ENCODE measurements at places on chromosomes 6 and 20.
A peak's percentile ranks its signal among the peaks of the same experiment; 100 is the strongest.

DNA sequence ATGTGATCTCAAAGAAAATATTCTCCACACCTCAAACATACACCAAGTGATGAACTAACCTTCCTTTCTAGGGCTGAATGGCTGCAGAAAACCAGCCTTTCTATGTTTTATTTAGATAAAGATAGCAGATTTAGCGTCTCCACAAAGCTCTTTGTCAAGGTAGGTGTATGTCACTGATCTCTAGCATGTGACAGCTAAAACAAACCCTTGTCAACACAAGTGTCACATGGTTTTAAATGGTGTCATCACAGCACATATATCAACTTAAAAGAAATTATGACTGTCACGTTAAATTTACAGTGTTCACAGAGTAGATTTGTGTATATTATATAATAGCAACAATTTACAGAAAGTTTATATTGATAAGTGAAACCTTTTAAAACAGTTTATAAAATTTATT lies 58.3 kb downstream of the TENT5A start:
- DNase-seq, result no peak

DNA sequence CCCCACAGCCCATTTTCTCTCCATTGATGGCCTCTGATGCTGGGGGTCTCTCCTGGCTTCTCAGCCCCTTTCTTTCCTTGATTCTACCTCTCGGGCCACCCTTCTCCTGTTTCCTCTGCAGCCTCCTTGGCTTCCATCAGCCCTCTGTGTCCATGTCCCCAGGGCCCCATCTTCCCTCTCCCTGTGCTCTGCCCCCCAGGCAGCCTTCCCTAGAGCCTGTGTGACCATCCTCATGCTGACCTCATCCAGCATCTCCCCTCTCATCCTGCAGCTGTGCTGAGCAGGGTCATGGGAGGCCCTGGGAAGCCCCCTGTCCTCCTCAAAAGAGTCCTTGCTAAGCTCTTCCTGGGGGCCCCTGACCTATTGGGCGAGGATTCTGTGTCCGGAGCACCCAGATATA lies 73.4 kb upstream of the NNAT start:
- DNase-seq, result no peak

DNA sequence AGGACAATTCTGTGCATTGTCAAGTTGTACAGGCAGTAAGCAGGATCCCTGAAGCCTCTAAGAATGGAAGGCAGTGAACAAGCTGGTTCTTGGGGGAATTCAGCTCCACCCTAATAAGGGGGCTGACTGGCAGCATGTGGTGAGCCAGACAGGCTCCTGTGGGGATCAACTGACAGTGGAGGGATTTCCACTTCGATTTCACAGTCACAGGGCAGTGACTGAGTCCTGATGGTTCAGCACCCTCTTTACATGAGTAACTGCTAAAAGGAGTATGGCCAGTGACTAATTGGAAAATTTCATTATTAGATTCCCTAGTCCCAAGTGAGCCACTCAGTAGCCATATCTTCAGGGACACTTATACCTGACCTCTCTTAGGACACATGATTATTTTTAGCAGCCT lies 78.4 kb downstream of the NDUFAF5 start:
- DNase-seq, result no peak

DNA sequence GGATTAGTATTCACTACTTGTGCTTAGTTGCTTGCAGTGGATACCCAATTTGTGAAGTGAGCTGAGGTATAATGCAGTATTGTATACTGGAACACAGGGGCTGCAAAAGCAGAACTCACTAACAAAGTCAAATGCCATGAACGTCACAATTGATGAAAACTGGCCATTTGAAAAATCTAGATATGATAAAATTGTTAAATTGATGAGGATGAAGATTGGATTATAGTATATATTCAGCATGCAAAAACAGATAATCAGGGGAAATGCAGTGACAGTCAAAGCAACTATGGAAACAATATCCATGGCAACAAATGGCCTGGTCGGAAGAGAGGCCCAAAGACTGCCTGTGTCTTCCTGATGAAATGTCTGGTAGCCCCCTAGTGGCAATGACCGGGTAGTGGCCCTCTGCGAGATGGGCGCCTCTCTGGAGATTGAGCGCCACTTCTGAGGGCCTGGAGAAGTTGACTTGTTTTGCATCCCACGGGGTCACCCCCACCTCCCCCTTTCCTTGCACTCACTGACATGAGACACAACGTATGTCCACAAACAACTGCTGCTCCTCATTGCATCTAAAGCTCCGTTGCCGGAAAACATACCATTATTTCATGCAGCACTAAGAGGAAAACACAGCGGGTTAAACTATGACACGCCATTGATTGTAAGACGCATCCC lies 43.6 kb downstream of the C6orf15 start:
- DNase-seq, result peak; percentile 66

- DNase-seq, result no peak
These were observed 71.2 kb upstream of the EMILIN3 start for GRCh38 chr20:41437836-41438235.

DNA sequence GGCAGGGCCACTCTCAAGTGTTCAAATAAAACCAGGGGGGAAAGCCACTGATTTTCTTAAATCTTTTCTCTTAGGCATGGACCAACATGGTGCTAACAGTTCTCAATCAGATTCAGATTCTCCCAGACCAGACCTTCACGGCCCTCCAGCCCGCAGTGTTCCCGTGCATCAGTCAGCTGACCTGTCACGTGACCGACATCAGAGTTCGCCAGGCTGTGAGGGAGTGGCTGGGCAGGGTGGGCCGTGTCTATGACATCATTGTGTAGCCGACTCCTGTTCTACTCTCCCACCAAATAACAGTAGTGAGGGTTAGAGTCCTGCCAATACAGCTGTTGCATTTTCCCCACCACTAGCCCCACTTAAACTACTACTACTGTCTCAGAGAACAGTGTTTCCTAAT lies 41.5 kb upstream of the SMIM28 start:
- DNase-seq, result no peak

DNA sequence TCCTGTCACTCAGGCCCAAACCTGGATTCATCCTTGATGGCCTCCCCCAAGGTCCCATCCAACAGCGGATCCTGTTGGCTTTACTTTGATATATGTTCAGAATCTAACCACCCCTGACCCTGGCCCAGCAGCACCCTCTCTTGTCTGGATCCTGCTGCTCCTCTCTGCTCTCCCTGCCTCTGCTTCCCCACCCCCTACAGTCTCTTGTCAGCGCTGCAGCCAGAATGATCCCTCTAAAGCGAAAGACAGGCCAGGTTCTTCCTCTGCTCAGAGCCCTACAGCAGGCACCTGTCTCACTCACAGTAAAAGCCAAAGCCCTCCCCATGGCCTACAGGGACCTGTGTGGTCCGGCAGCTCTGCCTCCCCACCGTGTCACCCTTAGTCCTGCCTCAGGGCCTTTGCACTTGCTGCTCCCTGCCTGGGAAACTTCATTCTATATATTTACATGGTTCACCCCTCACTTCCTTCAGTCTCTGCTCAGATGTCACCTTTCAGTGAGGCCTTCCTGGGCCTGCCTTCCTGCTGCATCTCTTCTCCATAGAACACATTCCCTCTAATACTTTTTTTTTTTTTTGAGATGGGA lies 37.4 kb upstream of the KCNB1 start:
- DNase-seq, result no peak

DNA sequence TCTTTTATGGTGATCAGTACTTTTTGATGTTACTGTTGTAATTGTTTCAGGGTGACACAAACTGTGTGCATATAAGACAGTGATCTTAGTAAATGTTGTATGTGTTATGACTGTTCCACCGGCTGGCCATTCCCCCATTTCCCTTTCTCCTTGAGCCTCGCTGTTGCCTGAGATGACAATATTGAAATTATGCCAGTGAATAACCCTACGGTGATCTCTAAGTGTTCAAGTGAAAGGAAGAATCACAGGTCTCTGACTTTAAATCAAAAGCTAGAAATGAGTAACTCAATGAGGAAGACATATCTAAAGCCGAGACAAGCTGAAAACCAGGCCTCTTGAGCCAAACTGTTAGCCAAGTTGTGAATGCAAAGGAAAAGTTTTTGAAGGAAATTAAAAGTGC lies 32.3 kb downstream of the TULP4 start:
- DNase-seq, result no peak

- DNase-seq, result no peak
These were observed 548.2 kb downstream of the KIF16B start for GRCh38 chr20:16025084-16025483.

- no peak for DNase-seq
These were observed 83.5 kb downstream of the TRERF1 start for GRCh38 chr6:42368181-42368580.

- no peak for DNase-seq
These were observed 276.4 kb downstream of the UTRN start for GRCh38 chr6:144561455-144562043.

DNA sequence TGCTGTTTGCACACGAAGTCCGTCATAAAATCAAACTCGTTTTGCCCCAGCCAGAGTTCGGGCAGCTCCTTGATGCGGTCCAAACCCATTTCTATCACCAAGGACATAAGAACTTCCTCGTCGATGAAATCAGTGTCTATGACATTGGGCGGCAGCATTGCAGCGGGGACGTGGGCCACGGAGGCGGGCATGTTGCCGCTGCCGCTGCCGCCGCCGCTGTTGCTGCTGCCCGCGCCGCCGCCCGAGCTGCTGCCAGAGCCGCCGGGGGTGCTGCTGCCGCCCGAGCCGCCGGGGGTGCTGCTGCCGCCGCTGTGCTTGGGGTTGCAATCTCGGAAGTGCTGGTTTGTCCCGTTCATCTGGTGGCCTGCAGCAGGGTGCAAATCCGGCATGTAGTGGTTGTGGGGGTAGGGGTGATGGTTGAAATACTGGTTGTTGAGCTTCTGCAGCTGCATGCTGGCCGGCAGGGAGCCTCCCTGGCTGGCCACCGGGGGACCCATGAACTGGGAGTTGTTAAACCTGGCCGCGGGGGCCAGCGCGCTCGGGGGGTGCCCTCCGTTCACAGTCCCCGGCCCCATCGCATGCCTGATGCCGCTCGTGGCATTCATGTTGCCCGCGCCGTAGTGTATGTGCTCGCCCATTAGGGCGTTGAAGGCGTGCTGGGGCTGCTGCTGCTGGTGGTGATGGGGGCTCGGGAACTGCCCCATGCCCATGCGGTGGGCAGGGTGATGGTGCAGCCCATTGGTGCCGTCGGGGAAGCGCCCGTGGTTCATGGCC lies 1.1 kb downstream of the CITED2 start:
- DNase-seq, result peak; percentile 76

GRCh38 chr6:14547284-14547998 lies 429.9 kb downstream of the CD83 start:
- no peak for DNase-seq

GRCh38 chr6:163346497-163346961 lies 68.0 kb upstream of the QKI start:
- no peak for DNase-seq

DNA sequence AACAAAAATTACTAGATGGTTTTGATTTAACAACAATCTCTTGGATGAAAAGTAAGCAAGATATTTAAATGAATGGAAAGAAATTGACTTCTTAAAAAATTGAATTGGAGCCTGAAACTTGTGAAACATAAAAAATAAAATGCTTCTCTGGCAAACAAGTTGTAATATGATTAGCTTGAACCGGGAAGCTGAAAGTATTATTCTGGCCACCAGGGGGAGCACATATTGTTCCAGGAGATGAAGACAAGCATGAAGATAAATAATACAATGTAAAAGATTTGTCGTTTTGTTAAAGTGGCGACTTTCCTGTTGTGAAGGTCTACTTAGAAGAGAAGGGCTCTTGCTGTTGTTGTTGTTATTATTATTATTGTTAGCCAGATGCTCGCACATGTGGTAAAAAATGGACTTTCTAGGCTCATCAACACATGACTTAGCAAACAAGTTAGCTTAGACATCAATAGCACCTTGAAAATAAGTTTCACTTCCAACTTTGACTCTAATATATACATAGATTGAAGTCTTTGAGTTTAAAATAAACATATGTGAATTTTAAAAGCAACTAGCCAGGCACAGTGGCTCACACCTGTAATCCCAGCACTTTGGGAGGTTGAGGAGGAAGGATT lies 14.2 kb downstream of the PAX1 start:
- DNase-seq, result no peak

DNA sequence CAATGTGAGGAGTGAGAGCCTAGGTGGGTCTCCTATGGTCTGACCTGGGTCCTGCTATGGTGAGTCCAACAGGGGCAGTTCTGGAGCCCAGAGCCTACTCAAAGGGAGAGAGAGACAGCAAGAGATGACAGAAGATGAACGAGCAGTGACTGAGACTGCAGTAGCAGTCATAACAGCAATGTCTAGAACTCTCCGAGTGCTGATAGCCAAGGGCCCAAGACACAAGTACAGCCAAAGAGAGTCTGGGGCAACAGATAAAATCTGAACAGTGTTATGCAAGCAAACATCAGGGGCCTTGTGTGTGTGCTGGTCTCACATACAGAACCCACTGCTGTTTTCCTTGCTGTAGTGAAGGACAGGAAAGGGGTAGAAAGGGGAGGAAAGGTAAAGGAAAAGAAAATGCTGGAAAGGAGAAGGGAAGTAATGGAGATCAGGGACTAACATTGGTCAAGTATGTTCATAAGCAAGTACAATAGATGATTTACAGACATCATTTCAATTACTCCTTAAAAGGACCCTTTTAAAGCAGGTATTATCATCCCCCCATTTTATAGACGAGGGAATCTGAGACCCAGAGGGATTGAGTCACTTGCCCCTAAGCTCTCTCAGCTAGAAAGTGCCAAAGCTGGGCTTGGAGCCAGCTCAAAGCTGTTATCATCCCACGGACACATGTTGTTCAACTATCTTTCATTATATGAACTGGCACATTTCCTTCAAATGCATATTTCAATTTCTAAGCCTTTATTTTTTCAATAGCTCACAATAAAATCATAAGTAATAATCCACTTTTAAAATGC lies 182.3 kb upstream of the RAB32 start:
- no peak for DNase-seq

- DNase-seq, result no peak
These were observed 123.0 kb downstream of the SLC16A10 start for GRCh38 chr6:111210194-111210728.

DNA sequence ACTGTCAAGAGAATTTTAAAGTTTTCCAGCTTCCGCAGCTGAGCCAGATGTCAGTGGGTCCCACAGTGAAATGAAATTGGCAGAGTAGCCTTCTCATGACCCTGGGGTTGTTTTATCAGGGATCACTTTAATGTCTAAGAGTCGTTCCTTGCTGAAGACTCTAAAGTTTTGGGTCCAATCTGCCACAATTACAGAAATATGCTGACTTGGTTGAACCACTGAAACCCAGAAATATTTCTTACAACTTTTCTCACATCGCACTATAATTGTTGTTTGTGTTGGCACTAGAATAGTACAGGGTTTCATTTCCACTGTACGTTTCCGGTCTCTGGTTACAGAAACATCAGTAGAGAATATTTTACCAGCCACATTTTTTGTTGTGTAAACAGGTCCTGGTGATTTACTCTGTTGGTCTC lies 109.0 kb downstream of the HMGCLL1 start:
- DNase-seq, result no peak

GRCh38 chr6:37303891-37304503 lies 46.1 kb upstream of the TMEM217 start:
- DNase-seq, result no peak

DNA sequence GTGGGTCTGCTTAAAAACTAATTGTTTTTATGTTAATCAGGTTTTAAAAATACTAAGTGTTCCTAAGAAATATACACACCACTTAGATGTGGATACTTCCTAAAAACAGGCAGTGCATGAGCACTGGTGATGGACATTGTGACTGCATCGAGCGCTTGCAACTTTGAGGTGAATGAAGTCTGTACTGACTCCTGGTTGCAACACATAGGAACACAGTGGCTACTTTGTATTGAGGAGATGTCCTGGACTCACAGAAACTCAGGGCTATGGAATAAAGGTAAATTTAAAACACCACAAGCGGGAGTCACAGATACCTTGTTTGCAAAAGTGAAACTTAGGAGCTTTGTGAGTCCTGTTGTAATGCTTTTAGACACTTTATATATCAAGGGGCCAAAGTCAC lies 55.6 kb upstream of the POLR1H start:
- DNase-seq, result no peak
